ENCODE measurements at places on chromosomes 2 and 18.

GRCh38 chr18:57084331-57085271 is 62.3 kb upstream of the BOD1L2 start:
- peak; percentile 36 for DNase-seq

DNA sequence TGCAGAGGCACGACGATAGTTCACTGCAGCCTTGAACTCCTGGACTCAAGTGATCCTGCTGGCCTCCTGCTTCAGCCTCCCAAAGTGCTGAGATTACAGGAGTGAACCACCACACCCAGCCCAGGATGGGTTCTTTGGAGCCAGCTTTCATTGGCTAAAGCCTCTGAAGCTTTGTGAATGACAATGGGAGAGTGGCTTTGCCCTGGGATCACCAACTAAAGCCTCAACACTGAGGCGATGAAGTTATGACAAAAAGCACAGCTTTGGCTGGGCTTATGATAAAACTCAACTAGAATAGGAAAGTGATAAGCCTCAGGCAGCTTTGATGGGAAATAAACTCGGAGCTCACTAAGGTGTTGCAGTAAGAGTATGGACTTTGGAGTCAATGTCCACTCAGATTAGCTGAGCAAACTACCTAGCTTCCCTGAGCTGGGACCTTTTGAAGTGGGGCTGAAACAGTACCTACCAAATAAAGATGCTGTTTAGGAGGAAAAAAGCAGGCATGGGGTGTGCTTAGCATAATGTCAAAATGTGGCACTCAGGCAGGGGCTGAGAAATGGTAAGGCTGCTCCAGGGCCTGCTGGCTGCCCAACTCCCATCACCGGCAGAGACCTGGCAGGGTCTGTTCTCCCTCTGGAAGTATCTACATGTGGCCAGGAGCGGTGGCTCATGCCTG is 4.3 kb downstream of the TMEM127 start:
- DNase-seq: no peak

- no peak for DNase-seq
Observed at GRCh38 chr18:811892-812375, at the start of gene YES1. Gene YES1, minus strand, starts transcription at chr18:812242. Its CDS starts 55,415 bp downstream, at chr18:756827.

GRCh38 chr2:18186816-18187613 is 308.5 kb downstream of the KCNS3 start:
- DNase-seq: no peak

DNA sequence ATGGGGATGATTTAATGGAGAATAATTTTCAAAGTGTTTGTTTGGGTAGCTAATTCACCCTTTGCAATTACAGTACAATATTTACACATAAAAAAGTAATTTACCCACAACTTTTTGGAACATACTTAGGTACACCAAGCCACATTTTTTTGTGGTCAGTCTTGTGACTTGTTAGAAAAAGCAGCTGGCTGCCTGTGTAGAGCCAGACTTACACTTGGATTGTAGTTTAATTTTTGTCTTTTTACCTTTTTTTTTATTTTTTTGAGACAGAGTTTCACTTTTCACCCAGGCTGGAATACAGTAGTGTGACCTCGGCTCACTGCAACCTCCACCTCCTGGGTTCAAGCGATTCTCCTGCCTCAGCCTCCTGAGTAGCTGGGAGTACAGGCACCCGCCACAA is 45.4 kb downstream of the RALBP1 start:
- no peak for DNase-seq

DNA sequence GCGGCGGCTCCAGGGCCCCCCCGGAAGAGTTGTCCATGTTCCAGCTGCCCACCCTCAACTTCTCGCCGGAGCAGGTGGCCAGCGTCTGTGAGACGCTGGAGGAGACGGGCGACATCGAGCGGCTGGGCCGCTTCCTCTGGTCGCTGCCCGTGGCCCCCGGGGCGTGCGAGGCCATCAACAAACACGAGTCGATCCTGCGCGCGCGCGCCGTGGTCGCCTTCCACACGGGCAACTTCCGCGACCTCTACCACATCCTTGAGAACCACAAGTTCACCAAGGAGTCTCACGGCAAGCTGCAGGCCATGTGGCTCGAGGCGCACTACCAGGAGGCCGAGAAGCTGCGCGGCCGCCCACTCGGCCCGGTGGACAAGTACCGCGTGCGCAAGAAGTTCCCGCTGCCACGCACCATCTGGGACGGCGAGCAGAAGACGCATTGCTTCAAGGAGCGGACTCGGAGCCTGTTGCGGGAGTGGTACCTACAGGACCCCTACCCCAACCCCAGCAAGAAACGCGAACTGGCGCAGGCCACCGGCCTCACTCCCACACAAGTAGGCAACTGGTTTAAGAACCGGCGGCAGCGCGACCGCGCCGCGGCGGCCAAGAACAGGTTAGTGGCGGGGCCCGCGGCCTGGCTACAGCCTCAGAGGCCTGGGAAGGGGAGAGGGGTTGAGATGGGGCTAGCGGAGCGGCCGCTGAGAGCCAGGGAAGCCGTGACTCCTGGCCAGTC is 965 bp downstream of the SIX3 start:
- DNase-seq: peak; percentile 25

- no peak for DNase-seq
Observed at GRCh38 chr2:119155633-119156032, 2.9 kb downstream of the C1QL2 start.

- DNase-seq: no peak
Observed at GRCh38 chr2:18752022-18752493, 162.7 kb upstream of the NT5C1B start.

GRCh38 chr18:35153609-35154272 is 87.1 kb upstream of the ZNF397 start:
- peak; percentile 36 for DNase-seq

GRCh38 chr2:106649306-106649705 is 162.1 kb downstream of the CD8B2 start:
- DNase-seq: no peak

- DNase-seq: no peak
Observed at GRCh38 chr2:6782517-6783237, 83.0 kb downstream of the CMPK2 start.

GRCh38 chr18:24071029-24071428 is 56.5 kb downstream of the TTC39C start:
- no peak for DNase-seq

DNA sequence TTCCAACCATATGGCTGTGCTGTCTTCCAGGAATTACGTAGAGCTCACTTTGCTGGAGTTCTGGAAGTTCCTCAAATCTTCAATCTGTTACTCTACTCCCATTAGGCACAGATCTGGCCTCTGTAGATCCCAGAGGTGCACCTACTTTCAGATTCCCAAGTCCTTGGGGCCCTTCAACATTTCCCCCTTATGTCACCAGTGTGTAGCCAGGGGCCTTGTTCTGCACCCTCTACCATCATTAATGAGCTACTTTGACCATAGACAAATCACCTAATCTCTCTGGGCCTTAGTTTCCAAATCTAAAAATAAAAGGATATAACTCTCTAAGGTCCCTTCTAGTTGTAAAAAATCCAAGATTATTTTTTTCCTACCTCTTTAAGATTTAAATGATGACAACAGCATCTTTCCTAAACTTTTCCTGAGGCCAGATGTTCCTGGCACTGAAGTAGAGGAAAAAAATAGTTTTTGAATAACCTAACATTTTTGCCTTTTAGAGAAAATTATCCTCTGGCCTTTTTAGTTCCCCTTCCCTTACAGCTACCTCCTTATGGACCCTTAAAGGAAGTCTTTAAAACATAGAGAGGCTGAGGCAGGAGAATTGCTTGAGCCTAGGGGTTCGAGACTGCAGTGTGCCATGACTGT is 31.0 kb upstream of the WIPF1 start:
- DNase-seq: no peak

- no peak for DNase-seq
Observed at GRCh38 chr2:11058129-11058528, 97.1 kb upstream of the SLC66A3 start.

GRCh38 chr2:204896146-204896545 is 350.9 kb downstream of the PARD3B start:
- DNase-seq: no peak

Data from activated CD4-positive, alpha-beta T cell treated with anti-CD3 and anti-CD28 coated beads, Interleukin-2, amount 50 U/mL, for 16 hours (primary cell).